Stimulated activated CD4-positive, alpha-beta T cell treated with anti-CD3 and anti-CD28 coated beads, Interleukin-2, amount 100 ng/mL, for 24 hours (primary cell): ENCODE measurements at places on chromosomes 6 and 20.

DNA sequence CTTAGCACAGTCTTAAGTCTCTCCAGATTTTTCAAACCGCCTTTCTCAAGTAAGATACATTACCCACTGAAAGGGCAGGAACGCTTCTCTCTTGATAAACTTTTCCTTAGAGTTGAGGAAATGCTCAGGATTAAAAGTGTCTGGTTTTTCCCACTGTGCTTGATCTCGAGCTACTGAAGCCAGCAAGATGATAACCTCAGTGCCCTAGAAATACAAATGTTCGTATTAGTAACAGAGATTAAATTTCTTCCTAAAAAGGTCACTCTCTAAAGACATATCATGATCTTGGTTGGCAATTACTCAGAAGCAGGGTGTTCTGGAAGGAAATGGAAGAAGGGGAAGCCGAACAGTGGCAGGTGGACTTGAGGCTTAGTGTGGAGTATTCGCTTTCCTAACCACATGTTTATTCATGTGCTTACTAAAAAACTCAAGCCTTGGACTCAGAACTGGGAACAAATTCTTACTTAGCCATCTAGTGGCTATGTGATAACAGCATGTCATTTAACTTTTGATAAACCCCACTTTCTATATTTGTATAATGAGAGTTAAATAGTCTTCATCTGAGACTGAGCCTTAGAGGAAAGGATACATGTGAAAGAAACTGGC is 20.1 kb downstream of the C6orf141 start:
- no peak for DNase-seq

DNA sequence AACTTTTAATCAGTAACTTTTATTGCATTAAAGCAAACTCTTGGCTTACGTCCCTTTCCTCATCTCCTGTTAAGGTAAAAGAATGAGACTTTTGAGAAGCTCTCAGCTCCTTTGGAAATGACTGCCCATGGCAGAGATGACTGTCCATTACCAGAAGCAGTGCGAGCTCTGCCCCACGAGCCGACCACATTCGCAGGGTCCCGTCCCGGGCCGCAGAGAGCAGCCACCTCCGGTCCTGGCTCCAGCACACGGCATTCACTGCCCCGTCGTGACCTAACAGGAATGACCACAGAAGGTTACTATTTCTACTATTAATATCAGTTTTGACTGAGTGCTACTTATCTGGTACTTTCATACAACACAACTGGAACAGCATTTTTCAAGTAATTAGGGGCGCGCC is 63.4 kb downstream of the WDR27 start:
- DNase-seq, result no peak

DNA sequence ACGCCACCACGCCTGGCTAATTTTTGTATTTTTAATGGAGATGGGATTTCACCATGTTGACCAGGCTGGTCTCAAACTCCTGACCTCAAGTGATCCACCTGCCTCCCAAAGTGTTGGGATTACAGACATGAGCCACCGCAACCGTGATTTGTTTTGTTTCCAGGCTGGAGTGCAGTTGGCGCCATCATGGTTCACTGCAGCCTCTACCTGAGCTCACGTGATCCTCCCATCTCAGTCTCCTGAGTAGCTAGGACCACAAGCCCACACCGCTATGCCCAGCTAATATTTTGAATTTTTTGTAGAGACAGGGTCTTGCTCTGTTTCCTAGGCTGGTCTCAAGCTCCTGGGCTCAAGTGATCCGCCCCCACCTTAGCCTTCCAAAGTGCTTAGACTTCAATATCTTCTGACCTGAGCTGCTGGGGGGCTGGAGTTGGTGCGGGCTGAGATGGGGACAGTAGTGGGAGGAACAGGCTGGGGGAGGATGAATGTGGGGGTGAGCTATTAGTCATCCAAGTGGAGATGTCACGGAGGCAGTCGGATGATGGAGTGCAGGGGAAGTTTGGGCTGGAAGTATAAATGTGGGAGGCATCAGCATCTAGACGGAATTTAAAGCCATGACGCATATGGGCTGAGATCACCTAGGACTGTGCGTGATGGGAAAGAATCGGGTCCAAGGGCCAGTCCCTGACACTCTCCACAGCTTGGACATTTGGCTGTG is 23.1 kb upstream of the ZMYND8 start:
- no peak for DNase-seq

DNA sequence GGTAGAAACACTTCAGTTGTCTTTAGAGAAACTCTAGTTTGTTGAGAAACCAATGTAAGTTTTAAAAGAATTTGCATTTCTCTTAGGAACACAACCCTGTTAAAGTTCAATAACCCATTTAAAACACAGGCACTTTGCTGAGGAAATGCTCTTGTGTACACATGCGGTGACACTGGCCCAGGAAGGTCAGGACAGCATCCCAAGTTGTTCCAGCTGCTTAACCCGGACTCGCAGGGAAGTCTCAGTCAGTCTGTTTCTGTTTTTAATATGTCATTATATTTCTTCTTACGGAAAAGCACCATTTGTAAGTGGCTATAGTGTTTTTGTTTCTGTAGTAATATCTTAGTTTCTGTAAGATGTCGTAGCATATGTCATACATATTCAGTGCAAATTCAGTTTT is 36.9 kb downstream of the RIN2 start:
- no peak for DNase-seq

DNA sequence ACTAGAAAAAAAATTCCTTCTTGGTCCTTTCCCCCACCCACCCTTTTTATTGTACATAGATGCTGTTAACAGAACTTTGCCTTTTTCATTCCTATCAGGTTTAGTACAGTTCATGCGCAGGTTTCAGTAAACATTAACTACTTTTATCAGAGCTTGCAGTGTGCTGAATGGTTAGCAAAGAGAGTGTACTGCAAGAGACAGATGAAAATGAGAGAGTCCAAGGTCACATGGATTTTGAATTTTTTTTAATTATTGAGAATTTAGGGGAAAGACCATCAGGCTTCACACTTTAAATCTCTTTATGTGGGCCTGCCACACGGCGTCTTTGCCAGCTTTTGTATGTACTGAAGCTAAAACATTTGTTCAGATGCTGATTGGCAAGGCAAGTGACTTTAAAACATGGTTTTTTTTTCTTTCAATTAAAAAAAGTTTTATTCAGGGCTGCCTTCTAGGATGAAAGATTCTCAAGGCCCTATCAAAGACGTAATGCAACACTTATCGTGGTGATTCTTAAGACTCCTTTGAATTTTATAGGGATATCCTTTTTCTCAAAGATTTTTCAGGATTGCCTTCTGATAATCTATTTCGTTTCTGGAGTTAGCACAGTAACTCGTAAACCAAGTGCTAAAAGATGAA is 32.2 kb downstream of the RREB1 start:
- no peak for DNase-seq

- DNase-seq, result no peak
These were observed 78.3 kb downstream of the MAFB start for GRCh38 chr20:40610730-40611129.

DNA sequence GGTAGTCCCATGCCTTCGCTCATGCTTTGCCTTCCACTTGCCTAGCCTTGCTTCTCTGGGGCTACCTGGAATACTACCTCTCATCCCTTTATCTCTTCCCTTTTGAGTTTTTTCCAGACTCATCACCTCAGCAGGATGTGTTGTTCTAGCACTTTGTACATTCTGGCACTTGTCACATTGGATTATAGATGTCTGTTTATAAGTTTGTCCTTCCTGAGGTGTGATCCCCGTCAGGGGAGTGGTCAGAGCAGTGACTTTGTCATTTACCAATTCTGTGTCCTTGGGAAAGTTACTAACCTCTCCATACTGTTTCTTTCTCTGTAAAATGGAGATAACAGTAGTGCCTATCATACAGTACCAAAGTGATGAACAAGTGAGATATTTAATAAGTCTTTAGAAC is 66.5 kb downstream of the CTNNBL1 start:
- no peak for DNase-seq

- no peak for DNase-seq
These were observed 162.1 kb downstream of the AIG1 start for GRCh38 chr6:143222801-143223231.
